T-cell (primary cell): ENCODE measurements at places on chromosomes 2 and 18. TPM values are rescaled to one million over a fixed set of nuclear protein-coding genes. Genes with fewer than 3 reads are reported as not detected.

- DNase-seq = no peak
These were observed 16.8 kb upstream of the TMEM131 start for GRCh38 chr2:98012561-98012991.

- no peak for DNase-seq
These were observed 227.6 kb downstream of the FBXO15 start for GRCh38 chr18:73920033-73920432.

GRCh38 chr2:22800412-22800811 is 584.6 kb upstream of the KLHL29 start:
- no peak for DNase-seq

DNA sequence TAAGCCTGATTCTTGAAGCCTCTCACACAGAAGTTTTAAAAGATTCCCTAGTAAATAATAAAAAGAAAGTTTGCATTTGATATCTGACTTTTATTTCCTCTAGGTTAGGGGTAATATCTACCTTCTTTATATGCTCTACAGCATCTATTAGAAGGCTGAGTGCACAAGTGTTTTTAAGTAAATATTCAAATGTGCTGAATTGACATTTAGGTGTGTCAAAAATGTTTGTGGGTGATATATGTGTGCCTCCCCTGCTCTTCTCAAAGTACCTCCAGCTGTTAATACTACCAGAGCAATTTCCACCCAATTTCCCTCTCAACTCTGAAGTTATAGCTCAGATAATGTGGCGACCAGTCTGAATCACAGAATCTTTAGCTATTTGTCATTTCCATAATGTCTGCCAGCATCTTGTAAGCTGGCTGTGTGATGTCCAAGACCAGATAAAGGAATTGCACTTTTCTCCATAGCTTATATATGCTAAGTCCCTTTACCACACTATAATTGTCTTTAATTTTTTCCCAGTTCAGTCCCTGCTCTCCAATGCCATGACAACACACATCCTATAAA is 24.4 kb upstream of the ERMN start:
- DNase-seq = no peak

Gene GPR45
- total RNA-seq = not detected

Gene PSME4
- 87.4 TPM for total RNA-seq

Gene EFEMP1
- total RNA-seq = not detected
